ENCODE measurements at places on chromosomes 2 and 18.

DNA sequence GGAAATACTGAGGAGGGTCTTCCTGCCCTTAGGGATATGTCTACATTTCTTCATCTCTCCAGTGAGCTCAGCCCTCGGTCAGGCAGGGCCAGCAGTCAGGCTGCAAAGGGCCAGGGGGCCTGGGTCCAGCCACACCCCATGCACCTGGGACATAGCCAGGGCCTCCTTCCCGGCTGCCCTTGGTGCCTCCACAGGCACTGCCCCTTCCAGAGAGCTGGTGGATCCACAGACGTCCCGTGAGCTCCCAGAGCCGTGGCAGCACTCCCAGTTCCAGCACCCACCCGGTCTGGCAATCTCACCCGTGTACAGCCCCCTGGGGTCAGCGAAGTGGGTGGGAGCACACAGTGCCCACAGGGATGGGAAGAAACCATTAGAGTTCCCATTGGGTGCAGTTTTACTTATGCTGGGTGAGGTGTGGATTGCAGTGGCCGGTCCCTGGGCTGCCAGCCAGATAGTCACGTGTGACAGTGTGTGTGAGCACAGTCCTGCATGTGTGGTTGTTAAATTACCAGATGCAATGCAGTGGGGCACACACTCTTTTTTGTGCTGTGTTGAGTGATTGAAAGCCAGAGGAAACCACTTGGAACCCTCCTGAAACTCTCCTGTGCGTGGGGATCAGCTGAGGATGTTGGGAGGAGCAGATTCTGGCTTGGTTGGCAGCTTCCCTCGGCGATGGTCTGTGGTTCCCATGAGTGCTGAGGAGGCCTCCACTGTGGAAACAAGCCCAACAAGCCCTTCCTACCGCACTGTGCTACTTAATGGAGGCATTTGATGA, 131.0 kb downstream of the SNTG2 start:
- no peak for DNase-seq

DNA sequence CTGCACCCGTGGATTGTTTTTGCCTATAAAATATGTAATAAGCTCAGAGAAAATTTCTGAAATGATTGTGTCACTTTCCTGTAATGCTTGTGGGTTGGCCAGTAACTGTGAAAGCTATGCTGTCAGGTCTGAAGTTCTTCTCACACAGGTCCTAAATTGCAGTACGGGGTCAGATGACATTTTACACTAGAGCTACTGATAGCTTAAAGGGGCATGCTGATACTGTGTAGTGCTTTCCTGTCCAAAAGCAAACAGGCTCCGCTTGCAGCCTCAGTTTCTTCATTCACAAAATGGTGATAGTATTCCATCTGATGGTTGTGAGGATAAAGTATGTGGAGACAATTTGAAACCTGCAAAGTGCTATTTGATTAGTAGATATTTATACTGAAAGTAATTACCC, 7.6 kb upstream of the FARSB start:
- no peak for DNase-seq

DNA sequence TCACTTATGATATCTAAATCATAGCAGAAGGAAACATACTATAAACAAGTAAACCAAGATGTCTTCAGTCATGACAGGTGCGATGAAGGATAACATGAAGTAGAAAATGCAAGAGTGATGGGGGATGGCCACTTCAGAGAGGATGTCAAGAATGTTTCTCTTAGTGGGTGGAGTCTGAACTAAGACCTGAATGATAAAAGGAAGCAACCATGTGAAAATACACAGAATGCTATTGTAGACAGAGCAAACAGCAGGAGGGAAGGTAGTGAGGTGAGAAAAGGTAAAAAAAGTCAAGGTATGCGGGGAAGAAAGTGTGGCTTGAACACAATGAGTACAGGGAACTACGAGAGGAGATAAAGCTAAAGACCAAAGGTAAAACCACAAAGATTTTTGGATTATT, 341.6 kb downstream of the FBXO15 start:
- DNase-seq: no peak

GRCh38 chr2:20618886-20619521, 31.9 kb downstream of the HS1BP3 start:
- no peak for DNase-seq
